Stimulated activated CD8-positive, alpha-beta memory T cell treated with anti-CD3 and anti-CD28 coated beads, Interleukin-15, amount 100 ng/mL, for 48 hours (primary cell): ENCODE measurements at places on chromosomes 4 and X.

DNA sequence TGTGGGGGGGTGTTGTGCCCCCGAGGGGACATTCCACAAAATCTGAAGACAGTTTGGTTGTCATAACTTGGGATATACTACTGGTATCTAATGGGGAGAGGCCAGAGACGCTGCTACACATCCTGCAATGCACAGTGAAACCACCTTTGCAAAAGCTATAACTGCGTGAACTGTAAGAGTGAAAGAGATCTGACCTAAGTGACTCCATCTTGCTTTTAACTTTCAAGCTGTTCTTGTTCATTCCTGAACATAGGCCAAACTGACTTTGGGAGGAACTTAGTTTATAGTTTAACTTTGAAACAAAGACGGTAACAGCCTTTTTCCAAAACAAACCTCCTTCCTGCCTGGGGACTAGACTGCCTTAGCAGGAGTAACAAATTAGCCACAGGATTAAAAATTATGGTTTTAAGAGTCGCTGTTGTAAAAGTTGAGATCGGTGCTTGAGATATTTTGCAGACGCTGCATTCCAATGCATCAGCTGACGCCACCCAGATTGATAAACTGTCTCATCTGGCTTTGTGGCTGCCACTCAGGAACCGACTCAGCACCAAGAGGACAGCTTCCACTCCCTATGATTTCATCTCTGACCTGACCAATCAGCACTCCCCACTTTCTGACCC is 70.9 kb downstream of the ATXN3L start:
- DNase-seq, result no peak

DNA sequence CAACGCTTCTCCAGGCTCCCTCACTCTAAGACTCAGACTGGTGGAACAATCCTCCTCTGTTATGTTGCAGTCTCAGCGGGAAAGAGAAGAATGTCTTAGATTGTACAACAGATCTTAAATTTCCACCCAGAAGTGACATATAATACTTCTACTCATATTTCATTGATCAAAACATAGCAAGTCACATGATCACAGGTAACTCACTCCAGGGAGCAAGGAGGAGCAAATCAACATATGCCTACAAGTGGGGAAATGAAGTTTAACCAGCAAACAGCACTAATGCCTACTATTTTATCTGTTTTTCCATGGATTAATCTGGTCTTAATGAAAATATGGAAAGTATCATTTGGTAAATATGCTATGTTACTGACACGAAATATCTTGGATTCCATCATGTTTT is 819.8 kb downstream of the CCSER1 start:
- DNase-seq, result no peak

- no peak for DNase-seq
Measured at GRCh38 chr4:141797966-141798365, 161.6 kb downstream of the IL15 start.

DNA sequence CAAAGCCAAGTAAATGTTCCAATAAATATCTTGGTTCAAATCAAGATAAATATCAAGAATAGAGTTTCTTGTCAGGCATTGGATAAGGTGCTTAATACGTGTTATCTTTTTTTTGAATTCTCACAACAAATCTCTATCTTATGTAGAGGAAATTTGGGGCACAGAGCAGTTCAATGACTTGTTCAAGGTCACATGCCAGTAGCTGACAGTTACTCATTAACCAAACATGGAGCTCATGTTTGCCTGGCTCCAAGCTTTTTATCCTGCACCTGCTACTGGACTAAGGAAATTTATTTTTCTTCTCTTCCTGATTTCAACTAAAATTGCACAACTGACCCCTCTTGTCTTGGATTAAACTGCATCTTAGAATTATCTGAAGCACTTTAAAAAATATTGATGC is 76.3 kb downstream of the ATP10D start:
- DNase-seq, result no peak

- DNase-seq, result peak; percentile 4
Measured at GRCh38 chr4:173252024-173252935, 81.9 kb downstream of the HMGB2 start.

DNA sequence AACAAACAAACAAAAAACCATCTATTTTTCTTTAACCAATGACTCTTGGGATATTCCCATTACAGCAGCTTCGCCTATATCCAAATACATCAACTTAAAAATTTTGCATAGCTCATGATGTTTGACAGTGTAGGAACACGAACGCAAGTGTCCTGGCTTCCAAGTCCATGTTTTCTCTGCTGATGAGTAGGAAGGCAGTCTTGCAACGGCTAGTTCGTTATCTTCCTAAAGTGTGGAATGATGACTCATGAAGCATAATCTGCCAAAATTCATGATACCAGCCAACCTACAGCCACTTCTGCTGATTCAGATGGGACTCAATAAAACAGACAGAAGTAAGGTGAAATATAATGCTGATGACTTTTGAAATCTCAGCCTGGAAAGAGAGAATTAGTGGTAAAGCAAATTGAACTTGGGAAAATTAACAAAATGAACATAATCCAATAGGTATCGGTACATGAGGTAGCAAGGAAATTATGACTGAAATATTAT is 6.4 kb upstream of the SEPTIN11 start:
- no peak for DNase-seq

GRCh38 chr4:170497689-170498088 is 407.9 kb upstream of the AADAT start:
- DNase-seq, result no peak

- no peak for DNase-seq
Measured at GRCh38 chrX:16142246-16142558, 18.8 kb downstream of the GRPR start.

DNA sequence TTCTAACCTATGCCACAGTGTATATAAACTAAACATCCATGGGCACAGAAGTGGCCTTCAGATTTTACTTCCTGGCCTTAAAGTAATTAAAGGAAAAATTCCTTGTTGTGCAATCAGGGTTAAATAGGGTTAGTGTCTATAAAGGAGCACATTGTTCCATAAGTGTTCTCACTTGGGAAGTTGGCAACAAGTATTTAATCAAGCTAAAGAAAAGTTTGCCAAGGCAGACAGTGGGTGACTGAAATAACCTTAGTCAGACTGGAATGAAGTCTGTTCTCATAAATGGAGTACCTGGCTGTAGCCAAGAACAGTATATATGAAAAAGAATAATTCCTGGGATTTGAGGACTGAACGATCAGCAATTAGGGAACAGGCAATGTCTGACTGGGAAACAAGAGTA is 213.6 kb downstream of the HTR2C start:
- DNase-seq, result no peak

DNA sequence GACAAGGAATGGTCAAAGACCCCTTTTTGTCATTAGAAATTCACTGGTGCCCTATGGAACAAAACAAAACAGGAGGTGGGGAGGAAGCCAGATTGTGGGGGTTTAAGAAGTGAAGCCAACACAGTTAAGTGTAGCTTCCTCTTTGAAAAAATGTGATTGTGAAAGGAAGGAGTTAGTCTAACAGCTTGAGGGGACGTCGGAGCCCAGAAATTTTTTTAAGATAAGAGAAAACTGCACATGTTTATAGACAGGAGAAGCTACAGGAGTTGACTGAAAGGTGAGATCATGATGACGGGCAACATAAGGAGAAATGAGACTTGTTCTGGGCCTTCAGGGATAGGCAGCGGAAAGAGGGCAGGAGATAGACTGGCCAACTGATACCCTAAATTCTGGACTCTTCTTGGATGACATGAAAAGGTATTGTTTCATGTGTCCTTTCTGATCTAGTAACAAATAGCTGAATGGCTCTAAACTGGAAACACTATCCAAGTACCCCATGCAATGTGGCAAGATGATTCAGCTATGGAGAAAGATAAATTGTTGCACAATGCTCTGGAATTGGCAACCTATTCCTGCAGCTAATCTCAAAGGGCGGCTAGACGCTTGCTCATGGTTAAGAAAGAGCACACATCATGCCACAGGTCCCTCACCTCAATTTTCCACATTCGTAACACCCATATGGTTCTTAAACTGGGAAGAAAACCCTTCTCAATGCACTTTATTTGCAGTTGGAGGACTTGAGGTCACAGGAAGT is 3.7 kb upstream of the HDAC8 start:
- DNase-seq, result no peak

DNA sequence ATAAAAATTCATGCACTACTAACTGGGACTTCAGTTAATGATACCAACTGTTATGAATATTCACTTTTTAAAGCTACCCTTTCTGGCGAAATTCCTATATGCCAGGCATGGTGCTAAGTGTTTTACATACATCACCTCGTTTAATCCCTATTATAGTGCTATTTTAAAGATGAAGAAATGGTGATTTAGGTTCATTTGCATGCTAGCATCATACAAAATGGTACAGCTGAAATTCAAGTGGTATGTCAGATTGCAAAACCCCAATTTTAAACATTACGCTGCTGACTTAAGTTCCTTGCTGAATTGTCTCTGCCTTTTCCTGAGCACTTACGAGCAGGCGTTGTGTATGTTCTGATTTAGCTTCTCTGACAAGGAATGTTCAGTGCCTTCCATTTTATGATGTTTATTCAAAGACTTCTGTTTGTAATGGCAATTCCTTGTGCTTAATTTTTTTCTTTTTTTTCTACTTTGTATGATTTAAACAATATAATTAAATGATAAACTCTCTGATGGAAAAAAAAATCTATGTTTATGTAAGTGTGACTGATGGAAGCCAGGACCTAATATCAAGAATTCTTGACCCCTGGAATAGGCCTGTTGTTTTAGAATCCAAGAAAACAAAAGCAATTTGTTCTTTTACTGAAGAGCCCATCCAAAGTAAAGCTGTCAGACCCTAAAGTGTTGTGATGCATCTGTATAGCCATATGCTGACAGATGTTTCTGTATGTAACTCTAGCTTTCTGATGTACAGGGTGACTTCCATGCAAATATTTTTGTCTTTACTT is 148.1 kb downstream of the PCDH7 start:
- no peak for DNase-seq

DNA sequence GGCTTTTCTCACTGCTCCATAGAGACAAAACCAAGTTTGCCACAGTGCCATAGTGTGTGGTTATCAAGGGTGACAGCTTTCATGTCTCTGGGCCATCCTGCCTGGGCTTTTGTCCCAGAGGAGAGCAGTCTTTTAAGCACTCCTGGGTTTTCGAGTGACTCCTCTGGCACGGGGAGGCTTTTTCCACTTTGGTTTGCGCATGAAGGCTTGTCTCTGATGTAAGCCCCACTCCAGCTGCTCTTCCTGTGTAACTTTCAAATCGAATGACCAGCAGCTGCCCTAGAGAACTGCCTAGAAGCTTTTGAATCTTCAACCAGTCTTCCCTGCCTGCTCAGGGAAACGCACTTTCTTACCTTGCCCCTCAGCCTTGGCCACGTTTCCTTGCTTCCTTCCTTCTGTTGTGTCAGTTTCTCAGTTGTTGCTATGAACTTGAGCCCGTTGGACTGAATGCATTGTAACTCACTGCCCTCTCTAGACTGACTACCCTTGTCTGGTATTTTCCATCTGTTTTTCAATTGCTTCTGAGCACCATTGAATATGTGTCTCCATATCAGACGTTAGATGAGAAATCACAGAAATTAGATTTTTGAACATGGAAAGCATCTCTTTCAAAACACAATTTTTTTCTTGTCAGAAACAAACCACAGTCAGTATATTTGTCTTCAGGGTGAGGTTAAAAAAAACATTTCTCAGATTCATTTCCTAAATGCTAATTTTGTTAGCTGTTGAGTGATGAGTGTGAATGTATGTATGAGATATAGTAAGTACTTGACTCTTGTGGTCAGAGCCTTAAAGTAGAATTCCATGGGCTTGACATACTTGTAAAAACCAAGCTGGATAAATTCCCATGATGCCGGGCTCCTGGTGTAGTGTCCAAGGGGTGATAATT is 45.3 kb downstream of the SLC9A6 start:
- no peak for DNase-seq

- no peak for DNase-seq
Measured at GRCh38 chrX:2503591-2504500, 3.1 kb upstream of the DHRSX start.

DNA sequence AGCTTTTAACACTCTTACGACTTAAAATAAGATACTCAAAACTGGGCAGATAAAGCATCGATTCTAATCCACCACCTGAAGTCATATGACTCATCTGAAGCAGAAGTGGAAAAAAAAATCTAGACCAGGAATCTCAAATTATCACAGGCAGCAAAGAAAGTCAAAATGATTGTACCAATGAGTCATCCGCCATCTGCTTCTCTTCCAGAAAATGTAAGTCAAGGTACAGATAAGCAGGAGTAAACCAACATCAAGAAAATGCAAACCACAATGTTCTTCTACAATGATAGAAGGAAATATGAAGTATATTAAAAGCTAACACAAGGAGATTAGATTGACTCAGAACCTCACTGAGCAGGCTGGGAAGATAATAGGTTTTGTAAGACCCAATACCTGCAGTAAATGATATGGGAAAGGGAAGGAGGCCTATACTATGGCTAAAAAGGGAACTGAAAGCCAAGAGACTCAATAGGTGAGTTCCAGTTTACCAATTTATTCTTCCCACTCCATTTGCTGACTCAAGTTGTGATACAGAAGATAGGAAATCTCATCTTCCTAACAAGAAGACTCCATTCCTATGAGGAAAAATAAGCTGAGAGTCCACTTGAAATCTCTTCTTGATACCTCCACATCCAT is 88.4 kb upstream of the TET2 start:
- DNase-seq, result no peak

GRCh38 chrX:18002791-18003190 is 141.7 kb upstream of the RAI2 start:
- DNase-seq, result no peak

DNA sequence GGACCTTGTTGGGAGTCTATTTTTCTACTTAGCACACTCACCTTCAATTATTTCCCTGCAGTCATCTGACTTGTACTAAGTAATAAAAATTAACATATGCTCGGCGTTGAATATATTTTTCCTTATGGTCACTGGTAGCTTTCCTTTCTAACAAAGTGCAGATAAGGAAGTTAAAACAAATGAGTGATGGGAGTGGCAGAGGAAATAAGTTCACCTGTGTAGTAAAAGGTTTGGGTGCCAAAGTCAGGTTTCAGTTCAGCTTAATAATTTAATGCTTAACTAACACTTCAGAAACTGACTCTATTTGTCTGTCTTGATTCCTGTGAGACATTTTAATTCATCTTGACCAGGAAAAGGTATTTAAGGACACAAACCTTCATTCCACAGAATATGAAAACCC is 184.4 kb downstream of the PCDH7 start:
- DNase-seq, result no peak

DNA sequence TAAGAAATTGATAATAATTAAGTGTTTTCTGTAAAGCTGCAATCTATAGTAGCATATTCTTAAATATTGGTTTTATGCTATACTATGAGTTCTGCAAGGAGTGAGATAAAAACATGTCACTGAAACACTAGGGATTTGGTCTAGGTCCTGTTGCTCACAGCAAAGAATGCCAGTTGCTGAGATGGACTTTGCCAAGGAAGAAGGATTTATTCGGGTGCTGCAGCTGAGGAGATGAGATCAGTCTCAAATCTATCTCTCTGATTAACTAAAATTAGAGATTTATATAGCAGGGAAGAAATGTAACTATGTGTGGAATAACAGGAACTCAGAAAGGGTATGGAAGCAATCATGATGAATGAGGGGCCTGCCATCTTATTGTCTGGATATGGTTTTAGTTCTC is 1569.9 kb downstream of the PCDH7 start:
- DNase-seq, result no peak

DNA sequence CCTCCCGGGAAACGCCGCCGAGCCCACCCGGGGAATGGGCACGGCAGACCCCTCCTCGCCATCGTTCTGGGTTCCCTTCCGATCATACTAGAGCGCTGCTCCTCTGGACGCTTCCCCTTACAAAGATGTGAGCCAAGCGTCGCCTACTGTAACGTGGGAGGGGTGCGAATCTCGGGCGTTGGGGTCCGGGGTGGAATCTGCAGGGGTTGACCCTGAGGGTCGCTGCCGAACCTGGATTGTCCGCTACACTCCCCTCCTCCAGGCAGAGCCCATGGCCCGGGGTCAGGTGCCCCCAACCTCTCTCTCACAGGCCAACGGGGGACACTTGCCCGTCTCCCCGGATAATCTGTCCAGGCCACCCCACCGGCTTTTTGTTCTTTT is 13.8 kb downstream of the BCOR start:
- DNase-seq, result no peak
